Stimulated activated CD4-positive, alpha-beta T cell treated with anti-CD3 and anti-CD28 coated beads, Interleukin-1b, Interleukin-23, amount 100 ng/mL, for 48 hours (primary cell): ENCODE measurements at places on chromosomes 2 and 18.

DNA sequence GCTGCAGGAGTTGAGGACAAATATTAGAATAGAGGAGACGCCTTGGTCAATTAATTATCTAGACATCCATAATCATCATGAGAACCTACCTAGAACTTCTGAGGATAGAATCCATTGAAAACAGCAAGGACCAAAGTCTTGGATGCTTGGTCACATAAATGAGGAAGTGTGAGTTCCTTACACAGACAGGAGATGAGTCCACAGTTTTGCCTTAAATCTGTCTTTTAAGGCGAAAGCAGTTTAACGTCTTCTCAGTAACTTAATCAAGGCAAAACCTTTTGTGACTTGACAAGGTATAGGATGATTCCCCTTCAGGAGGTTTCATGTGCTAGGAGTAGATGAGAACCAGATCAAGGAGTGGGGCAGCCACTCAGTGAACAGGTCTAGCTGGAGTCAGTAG is 1783.2 kb upstream of the CELF4 start:
- DNase-seq: no peak

DNA sequence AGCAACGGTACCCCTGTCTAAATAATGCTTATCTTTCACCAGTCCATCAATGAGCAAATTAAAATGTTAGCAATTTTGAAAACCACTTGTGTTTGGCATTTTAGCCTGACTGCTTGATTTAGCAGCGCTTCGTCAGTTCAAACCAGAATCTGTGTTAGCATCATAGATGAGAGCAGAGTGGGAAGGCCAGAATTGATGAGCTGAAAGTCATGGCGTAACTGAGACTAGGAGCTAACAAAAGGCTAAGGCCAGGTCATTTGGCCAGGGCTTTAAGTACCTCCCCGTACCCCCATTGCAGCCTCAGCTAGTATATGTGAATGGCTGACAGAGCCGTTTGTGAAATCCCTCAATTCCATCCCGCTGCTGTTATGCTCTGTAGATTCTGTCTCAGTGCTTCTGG is 16.0 kb downstream of the APCDD1 start:
- DNase-seq: no peak

DNA sequence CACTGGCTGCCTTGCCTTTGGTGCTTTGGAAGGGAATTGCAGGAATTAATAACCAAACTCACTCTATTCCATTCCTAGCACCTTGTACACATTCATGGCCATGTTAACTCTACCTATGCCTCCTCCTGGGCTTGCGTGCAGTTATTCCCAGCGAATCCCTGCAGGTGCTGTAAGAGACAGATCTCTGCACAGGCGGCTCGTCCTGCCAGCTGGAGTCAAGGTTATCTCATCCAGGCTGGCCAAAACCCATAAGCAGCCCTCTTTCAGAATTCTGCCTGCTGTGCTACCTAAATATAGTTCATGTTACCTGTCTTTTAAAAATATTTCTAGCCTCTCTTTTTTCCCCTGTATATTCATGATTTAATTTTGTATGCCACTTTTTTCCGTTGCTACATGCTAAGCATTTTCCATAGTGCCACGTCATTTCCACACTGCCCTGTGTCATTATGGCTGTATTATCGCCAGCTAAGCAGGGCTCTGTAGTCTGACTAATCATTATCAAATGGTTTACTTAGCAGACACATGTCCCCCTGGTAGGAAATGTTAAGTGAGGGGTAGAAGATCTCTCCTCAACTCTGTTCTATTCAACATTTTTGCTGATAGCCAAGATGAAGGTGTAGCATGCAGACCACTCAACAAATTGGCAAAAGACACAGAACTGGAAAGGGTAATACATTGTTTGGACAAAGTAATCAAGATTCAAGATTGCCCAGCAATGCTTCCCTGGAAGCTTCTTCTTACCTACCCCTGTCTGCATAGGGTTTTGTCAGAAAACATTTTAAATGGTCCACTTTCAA is 79.7 kb upstream of the TAF1B start:
- DNase-seq: peak; percentile 51

- no peak for DNase-seq
Observed at GRCh38 chr18:69763002-69763401, 184.7 kb downstream of the CD226 start.

GRCh38 chr18:3878401-3878800 is 428.4 kb downstream of the TGIF1 start:
- no peak for DNase-seq

DNA sequence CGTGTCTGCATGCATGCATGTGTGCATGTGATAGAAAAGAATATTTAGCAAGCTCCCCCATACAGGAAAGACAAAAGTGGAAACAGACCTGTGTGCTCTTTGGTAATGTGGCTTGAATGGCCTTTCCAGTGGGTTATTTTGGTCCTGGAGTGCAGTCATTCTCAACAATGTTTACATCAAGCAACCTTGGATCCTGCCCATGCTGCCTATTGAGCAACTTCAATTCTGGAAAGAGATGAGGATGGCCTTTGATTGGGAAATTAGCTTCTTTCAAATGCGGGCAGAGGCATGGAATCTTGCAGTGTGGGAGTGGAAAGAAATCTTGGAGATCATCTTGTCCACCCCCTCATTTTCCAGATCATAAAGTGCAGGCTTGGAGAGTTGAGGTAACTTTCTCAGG is 87.2 kb upstream of the SMAD2 start:
- no peak for DNase-seq

DNA sequence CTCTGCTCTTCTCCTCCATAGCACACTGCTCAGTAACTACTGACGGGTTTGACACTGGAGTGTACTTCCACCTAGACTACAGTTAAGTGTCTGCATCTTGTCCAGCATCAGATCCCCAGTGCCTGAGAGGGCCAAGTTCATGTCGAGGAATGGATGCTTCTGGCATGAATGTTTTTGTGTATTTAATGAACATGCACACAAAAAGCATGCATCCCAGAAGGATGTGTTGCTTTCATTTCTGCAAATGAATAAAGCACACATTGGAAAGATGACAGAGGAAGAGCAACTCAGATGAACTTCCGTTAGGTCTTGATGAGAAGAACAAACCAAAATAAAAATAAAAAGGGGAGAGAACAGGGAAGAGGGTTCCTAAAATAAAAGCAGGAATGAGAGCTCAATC is 27.9 kb downstream of the C2orf49 start:
- no peak for DNase-seq

DNA sequence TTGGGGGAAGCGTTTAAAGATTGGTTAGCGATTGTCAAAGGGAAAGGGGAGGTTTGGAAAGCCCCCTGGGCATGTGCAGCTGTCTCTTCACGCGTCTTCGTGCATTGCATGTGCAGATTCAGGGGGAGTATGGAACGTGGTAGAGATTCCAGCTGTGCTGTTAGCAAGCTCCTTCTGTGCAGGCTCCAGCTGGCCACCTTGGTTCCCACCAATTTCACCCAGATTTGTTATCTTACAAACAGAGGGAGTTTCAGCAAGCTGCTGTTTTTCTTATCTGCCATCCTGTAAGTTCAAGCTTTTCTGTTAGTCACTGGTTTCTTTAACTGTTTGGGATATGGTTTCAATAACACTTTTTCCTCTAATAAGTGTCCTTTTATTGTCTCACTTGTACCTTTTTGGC is 30.4 kb downstream of the FARP2 start:
- no peak for DNase-seq

- no peak for DNase-seq
Observed at GRCh38 chr2:203394519-203395227, 66.5 kb downstream of the ABI2 start.

- no peak for DNase-seq
Observed at GRCh38 chr2:209956271-209956670, 46.2 kb upstream of the RPE start.

DNA sequence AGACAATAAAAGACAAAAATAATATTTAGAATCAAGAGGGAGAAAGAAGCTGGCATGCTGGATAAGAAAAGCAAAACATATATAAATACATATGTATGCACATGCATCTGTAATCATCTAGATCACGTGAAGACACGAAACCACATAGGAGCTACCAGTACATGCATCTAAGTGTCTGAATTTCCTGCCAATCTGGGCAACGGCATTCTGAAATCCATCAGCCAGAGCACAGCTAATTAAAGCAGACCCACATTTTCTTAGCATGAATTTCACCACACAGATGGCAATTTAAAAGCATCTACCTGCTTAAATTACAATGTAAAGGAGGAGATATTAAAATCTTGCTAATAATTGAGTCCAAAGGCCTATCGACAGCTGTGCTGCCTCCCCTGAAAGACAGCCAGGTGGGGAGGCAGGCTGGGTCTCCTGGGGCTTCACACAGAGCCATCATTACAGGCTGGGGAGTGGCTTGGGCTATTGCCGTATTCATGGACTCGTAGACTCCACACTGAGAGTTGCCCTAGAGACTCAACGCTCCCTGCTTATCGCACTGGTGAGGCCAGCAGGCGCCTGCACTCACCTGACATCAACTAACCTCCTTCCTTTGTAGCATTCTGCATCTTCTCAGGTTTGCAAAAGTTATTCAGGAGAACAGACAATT is 272.5 kb upstream of the PXDN start:
- DNase-seq: no peak

DNA sequence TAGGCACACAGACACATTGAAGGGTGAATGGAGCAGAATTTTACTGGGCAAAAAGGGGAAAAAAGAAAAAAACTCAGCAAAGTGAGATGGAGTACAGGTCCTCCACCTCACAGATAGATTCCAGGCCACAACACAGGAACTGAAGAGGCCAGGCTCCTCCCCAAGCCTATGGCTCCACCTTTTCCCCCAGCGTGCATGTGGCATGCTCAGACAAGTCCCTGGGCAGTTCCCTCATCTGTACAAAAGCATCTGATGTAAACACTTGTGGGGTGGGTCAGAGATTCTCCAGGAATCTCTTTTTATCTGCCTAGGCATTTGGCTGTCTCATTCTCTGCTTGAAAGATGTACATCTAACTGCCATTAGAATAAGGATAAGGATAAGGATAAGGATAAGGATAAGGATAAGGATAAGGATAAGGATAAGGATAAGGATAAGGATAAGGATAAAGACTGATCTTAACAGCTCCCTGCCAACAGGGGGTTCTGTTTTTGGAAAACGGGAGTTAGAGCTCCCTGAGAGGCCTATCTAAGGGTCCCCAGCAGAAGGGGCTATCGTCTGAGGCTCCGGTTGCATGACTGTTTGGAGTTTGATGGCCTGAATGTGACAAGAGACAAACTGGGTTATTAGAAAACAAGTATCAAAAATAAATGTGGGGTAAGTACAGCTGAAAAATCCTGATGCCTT is 17.2 kb upstream of the ASXL3 start:
- no peak for DNase-seq

- DNase-seq: no peak
Observed at GRCh38 chr18:31819106-31819924, 58.6 kb upstream of the SLC25A52 start.

GRCh38 chr2:9832586-9832985 is 10.7 kb upstream of the TAF1B start:
- no peak for DNase-seq

GRCh38 chr2:183063083-183063482 is 15.5 kb upstream of the DUSP19 start:
- no peak for DNase-seq

- DNase-seq: no peak
Observed at GRCh38 chr2:24179683-24180082, 4.8 kb downstream of the FAM228A start.

DNA sequence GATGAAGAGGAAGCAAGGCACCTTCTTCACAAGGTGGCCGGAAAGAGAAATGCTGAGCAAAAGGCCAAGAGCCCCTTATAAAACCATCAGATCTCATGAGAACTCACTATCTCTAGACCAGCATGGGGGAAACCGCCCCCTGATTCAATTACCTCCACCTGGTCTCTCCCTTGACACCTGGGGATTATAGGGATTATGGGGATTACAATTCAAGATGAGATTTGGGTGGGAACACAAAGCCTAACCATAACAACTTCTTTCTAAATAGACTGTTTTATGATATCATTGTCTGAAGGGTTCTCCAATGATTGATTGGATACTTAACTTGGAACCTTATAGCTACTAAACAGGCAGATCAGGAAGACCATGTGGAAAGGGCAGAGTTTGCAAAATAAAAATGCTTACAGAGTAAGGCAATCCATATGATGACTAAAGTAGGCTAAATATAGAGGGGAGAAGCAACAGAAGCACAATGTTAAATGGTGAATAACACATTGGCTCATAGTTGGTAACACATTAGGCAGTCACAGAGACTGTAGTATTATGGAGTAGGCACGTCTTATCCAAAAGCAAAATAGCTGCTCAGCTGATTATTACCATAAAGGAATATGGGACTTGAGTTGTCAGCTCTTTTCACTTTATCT is 179.0 kb downstream of the BARD1 start:
- no peak for DNase-seq

- DNase-seq: no peak
Observed at GRCh38 chr2:41963661-41964525, 83.9 kb upstream of the PKDCC start.

DNA sequence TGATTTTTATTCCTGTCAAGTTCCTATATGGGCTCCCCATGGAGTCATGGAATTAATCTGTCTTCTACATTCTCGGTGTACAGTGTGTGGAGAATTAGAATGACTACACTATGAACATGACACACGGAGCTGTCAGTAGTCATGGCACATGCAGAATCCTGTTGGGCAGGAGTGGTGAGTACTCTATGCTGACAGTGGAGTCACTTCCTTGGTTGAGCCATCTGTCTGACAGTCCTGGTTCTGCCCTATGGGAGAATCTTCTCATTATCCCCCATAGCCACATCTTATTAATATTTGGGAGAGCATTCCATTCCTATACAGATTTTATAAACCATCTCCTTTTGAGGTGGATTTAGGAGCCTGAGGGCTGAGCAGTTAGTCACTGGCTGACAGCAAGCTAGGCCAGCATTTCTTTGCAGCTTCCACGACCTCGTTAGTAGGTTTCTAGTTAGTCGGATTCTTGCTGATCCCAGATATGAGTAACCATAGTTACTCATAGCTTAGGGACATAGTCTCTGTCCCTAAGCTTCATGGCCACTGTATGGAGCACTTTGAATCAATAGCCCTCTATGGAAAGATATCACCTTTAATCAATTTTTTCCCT is 90.6 kb downstream of the MDH1 start:
- no peak for DNase-seq

DNA sequence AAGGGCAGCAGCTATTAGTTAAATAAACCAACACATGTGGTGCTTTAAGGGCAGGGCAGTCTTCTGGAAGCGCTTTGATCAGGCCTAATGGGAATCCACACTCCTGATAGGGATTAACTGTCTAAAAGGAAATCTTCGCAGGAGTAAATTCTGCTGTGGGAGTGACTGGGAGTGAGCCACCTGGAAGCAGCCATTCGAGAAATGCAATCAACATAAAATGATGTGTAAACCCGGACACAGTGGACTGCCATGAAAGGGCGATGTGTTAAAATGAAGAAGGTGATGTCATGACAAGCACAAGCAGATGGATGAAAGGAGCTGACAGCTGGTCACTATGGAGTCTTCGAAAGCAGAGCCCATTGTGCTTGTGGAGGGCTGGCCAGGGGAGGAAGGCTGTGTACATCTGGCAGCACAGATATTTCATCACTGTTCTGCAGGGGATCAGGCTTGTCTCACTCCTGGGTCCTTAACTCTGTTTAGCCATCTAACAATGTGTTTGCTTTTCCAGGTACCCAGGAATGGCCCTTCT is 24.8 kb upstream of the GALNT14 start:
- DNase-seq: no peak
